ENCODE measurements at places on chromosomes 6 and 20.

GRCh38 chr6:137782166-137783039, 84.7 kb upstream of the TNFAIP3 start:
- no peak for DNase-seq
- no peak overlapping the region for H3K4me3 ChIP-seq
- no peaks in the 10 kb centered on the region for H3K36me3 ChIP-seq

DNA sequence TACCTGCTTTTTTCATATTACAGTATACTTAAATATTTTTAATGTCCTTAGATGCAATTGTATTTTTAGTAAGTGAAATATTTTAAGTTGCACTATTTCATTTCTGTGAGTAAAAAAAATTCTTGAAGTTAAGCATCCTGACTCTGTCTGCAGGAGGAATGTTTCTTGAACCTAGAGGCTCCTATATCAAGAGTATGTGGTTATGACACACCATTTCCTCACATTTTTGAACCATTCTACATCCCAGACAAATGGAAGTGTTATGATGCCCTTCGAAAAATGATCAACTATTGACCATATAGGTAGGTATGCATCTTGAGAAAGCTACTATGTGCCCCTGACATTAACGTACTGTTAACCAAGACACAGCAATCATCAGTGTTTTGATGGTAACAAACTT, 237.0 kb downstream of the BCKDHB start:
- H3K27me3 ChIP-seq, result no peaks in the 10 kb centered on the region
- no peak for DNase-seq
- no peak overlapping the region for H3K4me3 ChIP-seq
- no peak overlapping the region for H3K27ac ChIP-seq
- no peaks in the 10 kb centered on the region for H3K36me3 ChIP-seq
- H3K4me1 ChIP-seq, result no peaks in the 10 kb centered on the region

GRCh38 chr20:48949304-48950170, 28.0 kb downstream of the ARFGEF2 start:
- no peaks in the 10 kb centered on the region for H3K27me3 ChIP-seq
- H3K4me1 ChIP-seq, result peaks cover 12% of the 10 kb centered on the region
- no peak for DNase-seq

DNA sequence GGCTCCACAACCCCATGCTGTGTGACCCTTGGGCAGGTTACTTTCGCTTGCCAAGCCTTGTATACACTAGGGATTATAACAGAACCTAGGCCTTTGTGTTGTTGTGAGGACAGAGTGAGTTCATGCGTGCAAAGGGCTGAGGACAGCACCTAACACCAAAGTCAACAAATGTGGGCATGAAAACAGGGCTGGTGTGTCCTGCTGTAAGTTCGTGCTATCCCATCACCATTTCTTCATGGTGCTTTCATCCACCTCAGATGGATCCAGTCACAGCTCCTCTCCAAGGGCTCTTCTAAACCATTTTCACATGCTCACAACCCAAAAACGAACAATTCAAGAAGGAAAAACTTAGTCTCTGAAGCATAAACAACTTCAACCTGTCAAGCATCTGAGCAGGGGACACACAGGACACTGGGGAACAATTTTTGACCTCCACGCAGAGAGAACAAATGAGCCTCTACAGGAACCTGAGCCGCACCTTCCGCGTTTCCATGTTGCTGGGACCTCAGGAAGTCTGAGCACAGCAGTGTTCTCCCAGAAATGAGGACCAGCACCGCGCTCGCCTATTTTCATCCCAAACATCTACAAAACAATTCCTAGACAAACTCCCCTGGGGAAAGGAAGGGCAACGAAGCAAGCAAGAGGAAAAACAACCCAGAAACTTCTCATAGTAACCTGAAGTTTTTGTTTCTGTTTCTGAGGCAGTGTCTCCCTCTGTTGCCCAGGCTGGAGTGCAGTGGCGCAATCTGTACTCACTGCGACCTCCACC, 3.1 kb downstream of the LRP11 start:
- no peak overlapping the region for H3K27ac ChIP-seq
- no peak overlapping the region for H3K4me3 ChIP-seq
- no peaks in the 10 kb centered on the region for H3K27me3 ChIP-seq
- peaks cover 16% of the 10 kb centered on the region for H3K4me1 ChIP-seq
- no peak for DNase-seq
- no peaks in the 10 kb centered on the region for H3K36me3 ChIP-seq

DNA sequence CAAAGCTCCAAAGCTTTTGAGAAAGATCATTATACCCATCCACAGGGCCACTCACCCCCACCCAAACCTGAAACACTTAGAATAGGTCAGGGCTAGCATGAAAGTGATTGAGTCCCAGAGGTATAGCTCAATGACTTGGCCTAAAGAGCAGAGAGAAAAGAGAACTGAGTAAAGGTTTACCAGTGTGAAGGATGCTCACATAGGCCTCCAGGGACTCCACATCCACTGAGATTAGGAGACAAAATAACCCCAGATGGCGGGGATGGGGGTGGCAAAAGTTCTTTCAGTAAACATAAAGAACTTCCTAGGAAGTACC, 12.2 kb downstream of the SAYSD1 start:
- H3K4me3 ChIP-seq, result no peak overlapping the region
- H3K4me1 ChIP-seq, result peaks cover 1% of the 10 kb centered on the region
- no peaks in the 10 kb centered on the region for H3K27me3 ChIP-seq
- H3K36me3 ChIP-seq, result no peaks in the 10 kb centered on the region
- no peak overlapping the region for H3K27ac ChIP-seq

GRCh38 chr6:116438590-116439448, 22.4 kb upstream of the CALHM6 start:
- no peak overlapping the region for H3K4me3 ChIP-seq
- no peaks in the 10 kb centered on the region for H3K36me3 ChIP-seq
- no peak for DNase-seq
- H3K4me1 ChIP-seq, result no peaks in the 10 kb centered on the region
- no peak overlapping the region for H3K27ac ChIP-seq

All from Caco-2 (cell line).